ENCODE measurements at places on chromosomes 2 and 18.

- DNase-seq = no peak
Measured at GRCh38 chr2:64929333-64929732, 59.9 kb upstream of the SLC1A4 start.

DNA sequence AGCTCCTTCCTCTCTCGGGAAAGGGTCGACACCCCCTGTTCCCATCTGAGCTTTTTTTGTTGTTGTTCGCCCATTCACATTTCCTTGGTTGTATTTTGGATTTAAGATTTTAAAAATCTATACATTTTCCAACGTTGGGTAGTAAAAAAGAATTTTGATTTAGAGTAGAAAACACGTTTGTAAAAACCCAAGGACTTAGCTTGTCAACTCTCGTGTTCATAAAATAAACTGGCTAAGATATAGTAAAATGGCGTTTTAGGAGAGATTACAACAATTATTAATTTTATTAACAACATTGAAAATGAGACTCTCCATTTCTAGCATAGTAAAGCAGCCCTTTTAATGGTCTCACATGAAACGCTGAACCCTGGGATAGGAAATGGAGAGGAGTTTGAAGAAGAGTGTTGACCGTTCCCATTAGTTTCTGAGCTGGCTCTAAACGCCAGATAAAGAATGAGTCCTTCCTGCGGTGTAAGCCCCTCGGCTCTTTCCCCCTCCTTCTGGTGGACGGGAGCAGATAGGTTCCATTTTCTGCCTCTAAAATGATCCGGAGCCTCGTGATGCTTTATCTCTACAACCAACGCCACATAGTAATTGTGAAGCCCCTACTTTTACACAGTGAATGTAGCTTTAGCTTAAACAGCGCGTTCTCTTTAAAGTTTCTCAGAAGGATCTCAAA is 24.0 kb upstream of the ZNF516 start:
- DNase-seq = no peak

DNA sequence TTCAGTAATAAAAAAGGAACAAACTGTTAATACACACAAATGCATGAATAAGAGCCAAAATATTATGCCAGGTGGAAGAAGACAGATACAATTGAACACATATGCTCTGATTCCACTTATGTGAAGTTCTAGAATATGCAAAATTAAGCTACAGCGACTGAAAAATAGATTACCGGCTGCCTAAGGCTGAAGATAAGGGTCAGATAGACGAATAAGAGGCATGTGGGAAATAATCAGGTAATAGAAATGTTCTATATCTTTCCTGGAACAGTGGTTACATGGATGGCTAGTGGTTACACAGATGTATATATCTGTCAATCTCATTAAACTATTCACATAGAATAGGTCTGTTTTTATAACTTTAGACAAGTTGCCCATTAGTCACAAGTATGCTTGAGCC is 51.9 kb upstream of the REG3G start:
- no peak for DNase-seq

GRCh38 chr2:234322766-234323465 is 174.0 kb downstream of the ARL4C start:
- no peak for DNase-seq

DNA sequence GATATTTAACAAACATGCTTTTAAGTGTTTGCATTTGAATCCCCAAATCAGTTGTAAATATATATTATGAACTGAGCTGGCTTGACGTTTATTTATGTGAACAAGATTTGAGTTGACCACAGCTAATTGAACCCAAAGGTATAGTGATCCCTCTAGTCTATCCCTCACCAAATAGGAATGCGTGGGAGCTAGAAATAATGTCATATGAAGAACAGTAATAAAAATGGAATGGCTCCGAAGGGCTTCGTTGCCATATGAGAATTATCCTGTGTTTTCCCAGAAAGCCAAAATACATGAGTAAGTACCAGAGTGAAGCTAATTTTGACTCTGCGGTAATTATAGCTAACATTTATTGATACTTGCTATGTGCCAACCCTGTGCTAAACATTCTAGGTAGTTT is 142.7 kb downstream of the ADCYAP1 start:
- DNase-seq = no peak

DNA sequence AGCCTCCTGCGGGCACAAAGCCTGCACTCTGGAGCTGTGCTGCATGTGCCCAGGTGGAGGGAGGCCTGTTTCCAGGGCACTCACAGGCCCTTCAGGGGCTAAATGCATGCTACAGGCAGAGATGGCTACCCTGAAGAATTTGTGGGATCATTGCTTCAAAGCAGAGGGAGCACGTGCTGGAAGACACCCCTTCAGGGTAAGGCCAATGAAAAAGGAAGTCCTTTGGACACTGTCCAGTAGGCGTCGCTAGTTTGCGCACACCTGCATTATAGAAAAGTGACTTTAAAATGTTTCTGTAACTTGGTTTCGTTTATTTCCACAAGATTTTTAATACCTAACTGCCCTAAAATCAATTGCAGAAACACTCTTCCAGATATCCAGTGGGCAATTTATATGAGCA is 325.3 kb downstream of the ZNF516 start:
- no peak for DNase-seq

DNA sequence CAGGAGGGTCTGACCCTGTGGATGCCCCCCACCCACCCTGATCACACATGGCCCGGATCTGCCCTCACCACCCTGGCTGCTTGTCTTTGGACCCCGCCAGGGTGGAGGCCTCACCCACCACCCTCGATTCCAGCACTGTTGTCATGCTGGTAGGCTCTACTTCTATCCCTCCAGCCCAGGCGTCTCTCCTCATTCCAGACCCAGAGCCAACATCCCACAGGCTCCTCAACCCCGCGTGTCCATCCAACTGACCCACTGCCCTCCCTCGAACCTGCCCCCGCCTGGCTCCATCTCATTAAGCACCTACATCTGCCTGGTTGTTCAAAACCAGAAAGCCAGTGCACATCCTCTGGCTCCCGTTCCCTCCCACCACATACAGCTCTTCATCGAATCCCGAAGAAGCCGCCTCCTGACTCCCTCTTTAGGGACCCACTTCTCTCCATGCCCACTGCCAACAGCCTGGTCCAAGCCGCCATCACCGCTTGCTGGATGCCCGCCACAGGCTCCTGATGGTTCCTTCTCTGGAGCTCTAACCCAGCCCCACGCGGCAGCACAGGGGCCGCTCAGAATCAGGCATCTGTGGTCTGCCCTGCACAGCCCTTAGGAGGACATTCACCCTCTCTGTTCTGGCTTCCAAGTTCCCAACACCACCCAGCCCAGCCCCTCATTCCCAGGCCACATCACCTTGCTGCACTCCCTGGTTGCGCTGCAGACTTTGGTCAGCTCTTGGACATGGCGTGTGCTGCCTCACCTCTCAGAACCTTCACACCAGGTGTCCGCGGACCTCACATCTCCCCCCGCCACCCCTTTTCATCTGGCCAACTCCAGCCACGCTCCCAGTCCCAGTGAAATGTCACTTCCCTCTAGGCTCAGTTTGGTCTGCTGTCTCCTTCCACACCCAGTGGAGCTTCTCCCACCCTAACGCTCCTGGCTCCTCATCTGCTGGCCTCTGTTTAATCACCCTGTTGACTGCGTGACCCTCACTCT is 43.0 kb downstream of the EMX1 start:
- DNase-seq = no peak

- no peak for DNase-seq
Measured at GRCh38 chr18:54165450-54165849, 59.0 kb downstream of the MBD2 start.

DNA sequence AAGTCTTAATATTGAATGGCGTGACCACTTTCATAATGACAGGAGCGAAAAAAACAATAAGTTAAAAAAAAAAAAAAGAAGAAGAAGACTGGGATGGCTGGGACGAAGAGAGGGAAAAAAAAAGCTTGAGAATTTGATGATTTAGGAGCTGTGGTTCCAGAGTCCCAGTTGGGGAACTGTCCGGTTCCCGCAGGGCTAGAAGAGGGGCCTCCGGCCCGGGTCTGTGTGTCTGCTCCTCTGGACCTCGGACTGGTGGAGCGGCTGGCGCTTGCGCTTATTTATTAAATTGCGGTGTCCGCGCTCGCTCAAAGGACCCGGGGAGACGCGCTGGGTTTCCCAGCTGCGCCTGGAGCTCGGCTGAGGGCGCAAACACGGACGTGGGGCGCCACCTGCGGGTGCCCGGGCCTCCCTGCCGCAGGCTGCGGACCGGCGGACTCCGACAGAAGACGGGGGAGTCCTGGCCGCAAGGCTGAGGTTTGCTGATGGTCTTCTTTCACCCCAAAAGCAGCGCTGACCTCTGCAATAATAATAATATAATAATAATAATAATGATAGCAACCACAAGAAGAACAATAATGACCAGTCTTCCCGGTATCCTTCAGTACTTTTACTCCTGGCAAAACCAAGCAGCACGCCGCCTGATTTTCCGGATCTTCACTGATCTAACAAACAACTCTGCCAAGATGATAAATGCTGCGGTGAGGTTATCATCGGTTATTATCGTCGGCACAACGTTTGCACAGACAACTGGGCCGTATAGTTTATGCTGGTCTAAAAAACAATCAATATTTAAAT is at the start of gene CBLN2:
Gene CBLN2 (minus strand): TSS at position 251 of the 795 bp plus-strand sequence. CDS start 2,182 bp downstream, outside the sequence.
- no peak for DNase-seq

DNA sequence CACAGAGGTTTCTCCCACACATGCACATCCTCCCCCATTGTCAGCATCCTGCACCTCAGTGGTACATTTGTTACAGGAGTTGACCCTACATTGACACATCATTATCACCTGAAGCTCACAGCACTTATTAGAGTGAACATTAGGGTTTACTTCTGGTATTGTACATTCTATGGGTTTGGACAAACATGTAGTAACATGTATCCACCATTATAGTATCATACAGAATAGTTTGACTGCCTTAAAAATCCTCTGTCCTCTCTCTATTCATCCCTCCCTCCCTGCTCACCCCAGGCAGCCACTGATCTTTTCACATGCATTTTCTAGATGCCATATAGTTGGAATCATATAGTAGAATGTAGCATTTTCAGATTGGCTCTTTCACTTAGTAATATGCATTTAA is 53.5 kb downstream of the NXPH2 start:
- DNase-seq = no peak

GRCh38 chr2:98932778-98933343 is 3.2 kb downstream of the CRACDL start:
- DNase-seq = no peak

DNA sequence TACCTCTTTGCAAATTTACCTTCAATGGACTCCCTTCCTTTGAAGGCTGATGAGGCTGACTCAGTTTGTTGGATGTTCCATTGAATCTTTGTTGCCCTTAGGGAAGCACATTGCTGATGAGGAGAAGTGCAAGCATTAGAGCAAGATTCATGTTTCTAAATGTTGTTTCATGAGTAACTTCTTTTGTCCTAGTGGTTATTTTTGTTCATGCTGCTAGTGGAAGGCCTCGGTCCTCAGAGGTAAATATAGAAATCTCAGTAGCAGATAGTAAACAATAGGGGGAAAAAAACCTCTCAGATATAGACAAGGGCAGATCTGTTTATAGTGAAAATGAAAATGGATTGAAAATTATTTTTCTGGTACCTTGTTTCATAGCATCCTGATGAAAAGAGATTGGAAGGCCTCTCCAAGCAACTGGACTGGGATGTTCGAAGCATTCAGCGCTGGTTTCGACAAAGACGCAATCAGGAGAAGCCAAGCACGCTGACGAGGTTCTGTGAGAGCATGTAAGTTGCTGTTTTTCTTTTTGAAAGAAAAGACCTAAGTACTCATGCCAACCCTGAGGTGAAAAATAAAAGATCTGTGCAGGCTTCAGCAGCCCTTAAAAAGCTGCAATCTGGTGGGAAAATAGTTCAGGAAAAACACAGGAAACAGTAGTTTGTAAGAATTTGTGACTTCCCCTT is 104.9 kb downstream of the CERS6 start:
- DNase-seq = no peak

- no peak for DNase-seq
Measured at GRCh38 chr2:21047141-21048009, 3.5 kb upstream of the APOB start.

GRCh38 chr2:195592105-195592504 is 64.9 kb upstream of the SLC39A10 start:
- no peak for DNase-seq

DNA sequence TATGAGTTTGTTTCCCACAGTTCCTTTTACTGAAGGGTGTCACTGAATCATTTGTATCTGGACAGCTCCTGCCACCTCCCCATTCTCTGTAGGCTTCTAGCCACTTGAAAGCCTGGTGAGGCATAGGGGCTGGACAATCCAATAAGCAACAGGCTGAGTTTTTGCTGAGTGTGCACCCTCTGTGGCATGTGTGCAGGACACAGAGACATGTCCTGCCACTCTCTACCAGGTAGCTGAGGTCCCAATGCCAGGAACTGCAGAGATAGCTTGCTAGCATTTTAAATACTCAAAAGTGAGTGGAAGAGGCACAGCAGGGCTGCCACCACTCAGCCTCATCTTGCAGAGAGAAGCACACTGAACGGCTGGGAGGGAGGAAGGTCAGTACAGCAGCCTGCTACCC is 77.2 kb upstream of the TFCP2L1 start:
- DNase-seq = no peak

GRCh38 chr2:88903749-88904353 is 212.4 kb downstream of the RPIA start:
- no peak for DNase-seq

DNA sequence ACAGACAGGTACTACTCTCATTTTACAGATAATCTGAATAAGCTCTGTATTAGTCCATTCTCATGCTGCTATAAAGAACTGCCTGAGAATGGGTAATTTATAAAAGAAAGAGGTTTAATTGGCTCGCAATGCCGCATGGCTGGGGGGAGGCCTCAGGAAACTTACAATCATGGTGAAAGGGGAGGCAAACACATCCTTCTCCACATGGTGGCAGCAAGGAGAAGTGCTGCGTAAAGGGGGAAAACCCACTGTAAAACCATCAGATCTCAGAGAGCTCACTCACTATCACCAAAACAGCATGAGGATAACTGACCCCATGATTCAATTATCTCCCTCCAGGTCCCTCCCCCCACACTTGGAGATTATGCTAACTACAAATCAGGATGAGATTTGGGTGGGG is 254.4 kb downstream of the KCNE4 start:
- no peak for DNase-seq

- DNase-seq = no peak
Measured at GRCh38 chr2:115160531-115161080, 718.2 kb downstream of the DPP10 start.

DNA sequence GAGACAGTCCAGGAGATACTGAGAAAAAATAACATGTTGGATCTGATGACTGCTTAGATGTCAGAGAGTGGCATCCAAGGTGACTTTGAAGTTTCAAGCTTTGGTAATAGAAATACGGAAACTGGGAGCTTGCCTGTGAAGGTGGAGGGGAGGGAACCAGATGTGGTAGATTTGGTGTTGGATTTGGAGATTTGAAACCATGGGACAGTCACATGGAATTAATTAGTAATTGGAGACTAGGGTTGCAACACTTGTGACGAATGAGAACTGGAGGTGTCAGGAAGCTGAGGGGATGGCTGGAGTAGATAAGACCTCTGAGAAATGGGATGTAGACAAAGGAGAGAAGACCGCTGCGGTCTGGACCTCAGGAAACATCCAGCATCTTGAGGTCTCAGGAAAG is 46.7 kb downstream of the RPL37A start:
- DNase-seq = no peak

DNA sequence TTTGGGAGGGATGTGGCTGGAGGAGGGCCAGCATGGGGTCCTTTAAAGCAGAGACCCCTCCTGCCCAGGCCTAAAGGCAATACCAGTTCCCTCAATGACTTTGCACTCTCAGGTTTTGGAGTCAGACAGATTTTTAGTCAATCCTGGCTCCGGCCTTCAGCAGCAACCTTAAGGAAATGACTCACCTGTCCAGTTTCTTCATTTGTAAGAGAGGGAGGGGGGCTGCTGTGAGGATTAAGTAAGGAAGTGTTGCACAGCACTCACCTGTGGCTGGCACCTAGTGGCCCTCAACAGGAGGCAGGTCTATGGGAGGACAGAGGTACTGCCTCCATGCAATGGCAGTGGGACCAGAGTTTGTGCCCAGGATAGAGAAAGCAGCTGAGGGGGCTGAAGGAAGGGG is 13.7 kb downstream of the CNGA3 start:
- no peak for DNase-seq

Data from activated CD4-positive, alpha-beta T cell treated with anti-CD3 and anti-CD28 coated beads, Interleukin-2, amount 50 U/mL, for 4 hours (primary cell).